ENCODE measurements at places on chromosomes 12 and 14.

GRCh38 chr12:38269897-38270296 lies 46.7 kb upstream of the ALG10B start:
- no peak for DNase-seq

DNA sequence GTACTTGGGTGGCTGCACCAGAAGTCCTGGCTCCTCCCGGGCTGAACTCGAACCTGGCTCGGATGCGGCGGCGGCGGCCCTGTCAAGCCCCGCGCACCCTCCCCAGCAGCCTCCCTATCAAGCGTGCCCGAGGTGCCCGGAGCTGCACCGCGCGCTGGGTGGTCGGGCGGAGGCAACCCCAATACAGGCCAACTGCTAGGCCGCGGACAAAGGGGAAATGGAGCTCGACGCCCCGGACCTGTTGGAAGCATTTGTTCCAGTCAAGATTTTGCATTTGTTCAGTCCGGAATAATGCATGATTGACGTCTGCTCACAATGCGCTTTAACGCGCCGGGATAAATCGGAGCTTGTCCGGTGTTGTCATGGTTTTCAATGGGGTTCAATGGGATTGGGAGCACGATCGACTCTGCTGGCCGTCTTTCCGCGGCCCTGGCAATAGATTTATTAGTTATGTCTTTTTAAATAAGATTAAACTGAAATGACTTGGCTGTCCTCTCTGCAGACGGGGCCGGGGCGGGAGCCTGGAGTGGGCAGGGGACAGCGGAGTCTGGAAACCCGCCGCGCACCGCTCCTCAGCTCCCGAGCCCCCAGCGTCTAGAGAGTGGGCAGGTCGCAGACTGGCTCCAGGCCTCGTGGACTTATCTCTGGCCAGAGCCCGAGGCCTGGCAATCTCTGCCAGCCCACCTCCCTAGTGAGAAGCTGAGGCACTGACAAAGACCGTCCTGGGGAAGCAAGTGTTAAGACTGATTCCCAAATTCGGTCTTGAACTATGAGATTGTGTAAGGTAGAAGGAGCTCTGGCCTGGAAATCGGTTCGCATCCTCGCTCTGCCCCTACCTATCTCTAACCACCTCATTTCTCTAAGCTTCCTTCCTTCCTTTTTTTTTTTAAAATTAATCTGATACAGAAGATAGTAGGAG lies 1.7 kb upstream of the NKX2-8 start:
- DNase-seq = no peak

GRCh38 chr14:51816031-51816430 lies 44.4 kb upstream of the GNG2 start:
- DNase-seq = no peak

DNA sequence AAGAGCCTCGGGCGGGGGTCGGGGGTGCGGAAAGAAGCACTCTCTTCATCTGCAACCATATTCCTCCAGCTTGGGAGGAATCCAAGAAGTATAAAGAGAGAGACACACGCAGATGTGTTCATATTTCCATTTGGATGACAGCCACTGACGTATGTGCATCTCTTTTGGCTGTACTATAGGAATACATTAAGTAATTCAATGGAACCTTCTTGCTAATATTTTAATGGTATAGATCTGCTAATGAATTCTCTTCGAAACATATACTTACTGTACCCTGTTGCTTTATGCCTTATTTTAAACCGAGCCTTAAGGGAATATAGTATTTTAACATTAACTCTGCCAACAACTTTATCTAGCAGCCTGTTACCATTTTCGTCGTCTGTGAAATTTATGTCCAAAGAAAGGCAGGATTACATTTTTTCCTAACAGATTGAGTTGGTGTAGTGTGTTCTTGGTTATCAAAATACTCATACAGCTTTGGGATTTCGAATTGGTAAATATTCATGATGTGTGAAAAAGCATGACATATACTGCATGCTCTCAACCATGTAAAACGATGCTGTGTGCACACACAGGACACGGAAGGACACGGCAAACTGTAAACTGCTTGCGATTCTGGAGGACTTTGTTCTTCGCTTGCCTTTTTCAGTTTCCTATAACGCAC lies 84.5 kb downstream of the CCDC88C start:
- no peak for DNase-seq

DNA sequence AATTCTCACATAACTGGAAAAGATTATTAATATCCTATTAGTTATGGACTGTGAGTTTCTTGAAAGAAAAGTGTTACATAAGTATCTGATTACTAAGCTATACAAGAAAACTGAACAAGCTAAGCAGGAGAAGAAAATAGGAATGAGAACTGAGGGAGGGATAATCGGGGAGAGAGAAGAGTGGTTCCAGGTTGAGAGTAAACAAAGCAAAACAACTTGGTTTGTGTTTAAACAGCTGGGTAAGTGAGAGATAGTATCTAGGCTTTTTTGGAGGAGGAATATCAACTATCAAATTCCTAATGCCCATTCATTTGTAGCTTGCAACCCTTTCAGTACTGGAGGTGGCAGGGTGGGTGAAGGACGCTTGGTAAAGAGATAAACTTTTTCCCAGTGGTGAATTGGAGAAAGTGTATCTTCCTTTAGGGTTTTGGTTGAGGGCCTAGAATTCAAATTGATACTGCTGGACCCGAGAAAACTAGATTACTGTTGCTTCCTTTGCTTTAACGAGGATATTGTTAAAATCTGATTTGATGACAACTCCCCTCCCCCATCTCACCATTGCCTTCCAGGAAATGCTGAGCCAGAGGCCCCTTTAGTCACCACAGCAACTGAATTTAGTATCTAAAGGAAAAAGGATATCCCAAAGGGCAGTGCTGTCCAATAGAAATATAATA lies 2.0 kb upstream of the SLC2A3 start:
- no peak for DNase-seq

GRCh38 chr12:51814311-51815088 lies 34.0 kb downstream of the FIGNL2 start:
- DNase-seq = peak; percentile 69

- no peak for DNase-seq
Measured at GRCh38 chr14:85620947-85621346, 91.0 kb downstream of the FLRT2 start.

- DNase-seq = peak; percentile 46
Measured at GRCh38 chr12:14403711-14404196, 38.3 kb downstream of the ATF7IP start.

GRCh38 chr12:47570151-47570550 lies 135.7 kb downstream of the RPAP3 start:
- no peak for DNase-seq

- no peak for DNase-seq
Measured at GRCh38 chr14:53273671-53274072, 120.5 kb upstream of the DDHD1 start.

DNA sequence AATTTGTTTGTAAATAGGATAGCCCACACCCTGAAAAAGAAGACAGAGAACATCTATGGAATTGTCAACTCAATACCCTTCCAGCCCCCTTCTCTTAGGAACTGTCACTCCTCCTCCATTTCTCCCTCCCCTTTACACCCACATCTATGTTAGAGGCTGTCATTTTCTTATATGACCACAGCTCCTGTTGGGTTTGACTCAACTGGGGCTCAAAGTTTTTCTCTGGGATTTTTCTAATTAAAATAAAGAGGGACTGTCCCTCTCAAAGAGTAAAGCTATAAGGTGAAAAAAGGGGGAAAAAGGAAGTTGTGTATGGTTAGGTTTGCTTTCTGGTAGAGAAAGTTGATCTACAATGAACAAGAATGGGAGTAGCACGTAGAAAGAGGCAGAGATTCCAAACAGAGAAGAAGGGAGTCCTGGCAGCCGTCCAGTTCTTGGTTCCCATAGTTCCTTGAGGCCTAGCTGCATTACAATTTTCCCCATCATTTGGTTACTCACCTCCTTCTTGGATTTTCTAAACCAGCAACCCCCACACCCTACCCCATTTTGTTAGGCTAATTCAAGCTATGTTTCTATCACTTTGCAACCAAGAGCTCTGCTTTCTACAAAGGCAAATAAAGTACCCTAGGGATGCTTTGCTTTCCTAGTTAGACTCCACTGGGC lies 44.3 kb upstream of the STK38L start:
- DNase-seq = no peak

- no peak for DNase-seq
Measured at GRCh38 chr14:56888274-56888673, 78.0 kb upstream of the OTX2 start.

DNA sequence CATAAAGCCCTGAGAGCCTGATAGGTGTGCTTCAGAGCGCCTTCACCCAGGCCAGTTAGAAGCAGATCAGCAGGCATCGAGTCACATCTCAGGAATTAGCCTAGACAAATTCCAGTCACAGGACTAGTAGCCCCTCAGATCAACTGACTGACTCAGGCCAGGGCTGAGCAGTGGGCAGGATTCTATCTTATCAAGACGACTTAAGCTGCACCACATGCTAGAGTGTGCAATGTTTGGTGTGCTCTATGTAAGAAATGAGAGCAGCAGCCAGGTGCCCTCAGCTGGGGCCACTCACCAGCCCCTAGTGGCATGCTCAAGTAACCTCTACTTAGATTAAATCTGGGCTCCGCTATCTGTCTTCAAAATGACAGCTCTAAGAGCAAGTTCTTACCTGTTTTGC lies 19.7 kb upstream of the NGB start:
- DNase-seq = no peak

- DNase-seq = no peak
Measured at GRCh38 chr14:57487771-57488170, 5.9 kb downstream of the CCDC198 start.

GRCh38 chr12:127680516-127680915 lies 586.5 kb upstream of the TMEM132C start:
- DNase-seq = no peak

DNA sequence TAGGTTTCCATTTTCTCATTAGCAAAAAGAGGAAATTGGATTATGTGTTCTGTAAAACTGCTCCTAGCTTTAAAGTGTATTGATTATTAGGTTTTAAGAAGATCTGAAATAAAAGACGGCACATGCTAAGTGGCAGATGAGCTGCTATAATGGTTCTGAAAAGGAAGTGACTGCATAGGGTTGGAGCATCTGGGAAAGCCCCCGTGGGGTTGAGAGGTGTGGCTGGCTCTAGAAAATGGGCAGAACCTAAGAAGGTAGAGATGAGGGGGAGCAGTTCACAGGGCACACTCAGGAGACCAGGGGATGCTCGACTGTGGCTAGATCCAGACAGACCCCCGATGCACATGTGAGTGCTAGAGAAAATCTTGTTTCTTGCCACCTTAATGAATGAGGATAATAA lies 1.9 kb downstream of the IFNG-AS1 start:
- DNase-seq = peak; percentile 69

GRCh38 chr14:92914087-92914656 lies 8.8 kb upstream of the CHGA start:
- DNase-seq = no peak

DNA sequence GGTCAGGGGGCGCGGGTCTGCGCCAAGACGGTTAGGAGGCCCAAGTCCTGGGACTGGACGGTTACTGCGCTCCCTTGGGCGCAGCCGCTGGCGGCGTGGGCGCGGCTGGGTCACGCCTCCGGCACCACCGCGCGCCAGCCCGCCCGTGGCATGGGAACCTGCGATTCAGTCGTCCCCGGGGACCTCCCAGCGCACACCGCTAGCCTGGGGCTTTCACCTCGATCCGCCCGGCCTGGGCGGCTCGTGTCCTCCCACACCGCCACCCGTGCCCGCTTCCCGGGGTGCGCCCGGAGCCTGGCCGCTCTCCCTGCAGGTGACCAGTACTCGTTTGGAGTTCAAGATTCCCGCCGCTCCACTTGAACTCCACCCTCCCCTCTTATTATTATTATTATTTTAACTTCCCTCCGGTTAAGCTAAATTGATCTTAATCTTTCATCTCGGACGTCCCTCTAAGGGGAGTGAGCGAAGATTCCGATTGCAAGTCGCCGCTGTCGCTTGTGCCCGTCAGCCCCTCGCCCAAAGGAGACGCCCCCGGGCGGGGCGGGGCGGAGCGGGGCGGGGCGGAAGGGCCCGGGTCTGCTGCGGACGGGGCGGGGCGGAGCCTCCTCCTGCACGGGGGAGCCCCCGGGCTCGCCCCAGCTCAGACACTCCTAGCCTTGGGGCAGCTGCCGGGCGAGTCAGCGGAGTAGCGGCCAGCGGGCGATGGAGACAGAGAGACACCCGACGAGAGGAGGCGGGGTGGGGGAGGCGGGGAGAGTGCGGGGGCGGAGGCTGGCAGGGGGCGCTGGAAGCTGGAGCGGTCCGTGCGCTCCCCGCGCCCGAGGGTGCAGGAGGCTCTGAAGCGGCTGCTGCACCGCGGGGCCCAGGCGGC lies at the start of gene KCNMB4:
TSS of gene KCNMB4 (plus strand) at position 643 of the 871 bp plus-strand sequence. CDS start 445 bp downstream, outside the sequence.
- DNase-seq = peak; percentile 54

DNA sequence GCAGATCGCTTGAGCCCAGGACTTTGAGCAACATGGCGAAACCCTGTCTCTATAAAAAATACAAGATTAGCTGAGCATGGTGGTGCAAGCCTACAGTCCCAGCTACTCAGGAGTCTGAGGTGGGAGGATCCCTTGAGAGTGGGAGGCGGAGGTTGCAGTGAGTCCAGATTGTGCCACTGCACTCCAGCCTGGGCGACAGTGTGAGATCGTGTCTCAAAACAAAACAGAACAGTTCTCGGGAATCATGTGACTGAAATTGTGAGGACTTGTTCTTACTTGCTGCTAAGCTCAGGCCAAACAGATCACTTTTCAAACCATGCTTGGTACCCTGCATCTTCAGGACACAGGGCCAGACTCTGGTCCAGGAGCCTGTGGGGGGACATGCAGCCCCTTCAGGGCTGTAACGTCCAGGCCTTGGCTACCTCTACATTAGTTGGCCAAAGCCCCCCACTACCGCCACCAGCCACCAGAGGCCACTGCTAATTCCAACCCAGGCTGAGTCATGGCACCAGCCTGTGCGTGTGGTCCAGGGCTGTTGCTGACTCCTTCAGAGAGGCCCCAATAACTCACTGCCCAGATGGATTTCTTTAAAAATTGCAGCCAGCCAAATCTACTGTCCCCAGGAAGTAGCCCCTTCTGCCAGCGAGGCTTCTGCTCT lies 33.4 kb upstream of the SYNDIG1L start:
- peak; percentile 13 for DNase-seq

- DNase-seq = no peak
Measured at GRCh38 chr12:112810235-112810917, 18.8 kb downstream of the RPH3A start.

DNA sequence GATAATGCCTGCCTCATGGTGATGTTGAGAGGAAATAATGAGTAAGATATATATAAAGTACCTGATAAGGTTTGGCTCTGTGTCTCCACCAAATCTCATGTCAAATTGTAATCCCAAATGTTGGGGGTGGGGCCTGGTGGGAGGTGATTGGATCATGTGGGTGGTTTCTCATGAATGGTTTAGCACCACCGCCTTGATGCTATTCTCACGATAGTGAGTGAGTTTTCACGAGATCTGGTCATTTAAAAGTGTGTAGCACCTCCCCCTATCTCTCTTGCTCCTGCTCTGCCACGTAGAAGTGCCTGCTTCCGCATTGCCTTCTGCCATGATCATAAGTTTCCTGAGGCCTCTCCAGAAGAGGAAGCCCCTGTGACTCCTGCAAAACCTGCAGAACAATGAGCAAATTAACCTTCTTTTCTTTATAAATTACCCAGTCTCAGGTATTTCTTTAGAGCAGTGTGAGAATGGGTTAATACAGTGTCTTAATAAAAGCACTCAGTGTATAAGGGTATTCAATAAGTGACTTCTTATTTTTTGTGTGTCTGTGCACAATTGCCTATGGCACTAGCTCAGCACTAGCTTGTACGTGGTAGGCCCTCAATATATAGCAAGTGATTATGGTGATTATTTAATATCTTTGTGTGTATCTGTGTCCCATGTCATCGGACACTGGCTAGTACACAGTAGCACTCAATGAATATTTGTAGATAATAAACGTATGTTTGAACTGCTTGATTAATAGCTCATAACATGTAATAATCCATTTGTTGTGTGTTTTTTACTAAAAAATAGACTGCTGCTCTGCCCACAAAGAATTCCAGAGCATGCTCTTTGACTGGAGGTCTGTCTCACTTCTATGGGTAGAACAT lies 138.1 kb upstream of the LMNTD1 start:
- DNase-seq = no peak
